NCI-H510A (cell line): ENCODE measurements at places on chromosomes 4 and X.

DNA sequence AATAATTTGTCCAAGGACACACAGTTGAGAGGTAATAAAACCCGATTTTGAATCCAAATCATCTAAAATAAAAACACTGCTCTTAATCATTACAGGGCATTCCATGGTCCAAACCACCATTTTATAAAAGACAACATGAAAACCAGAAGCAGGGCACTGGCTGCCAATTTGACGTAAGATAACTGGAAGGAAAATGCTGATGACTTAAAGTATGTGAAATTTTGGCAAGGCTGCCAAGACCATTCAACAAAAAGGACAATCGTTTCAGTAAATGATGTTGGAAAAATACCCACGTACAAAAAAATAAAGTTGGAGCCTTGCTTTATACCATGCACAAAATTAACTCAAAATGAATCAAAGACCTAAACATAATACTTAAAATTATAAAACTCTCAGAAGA, 344.4 kb downstream of the RAPGEF2 start:
- no peak for DNase-seq

- DNase-seq = no peak
Observed at GRCh38 chr4:62495032-62495431, 1294.9 kb downstream of the ADGRL3 start.

DNA sequence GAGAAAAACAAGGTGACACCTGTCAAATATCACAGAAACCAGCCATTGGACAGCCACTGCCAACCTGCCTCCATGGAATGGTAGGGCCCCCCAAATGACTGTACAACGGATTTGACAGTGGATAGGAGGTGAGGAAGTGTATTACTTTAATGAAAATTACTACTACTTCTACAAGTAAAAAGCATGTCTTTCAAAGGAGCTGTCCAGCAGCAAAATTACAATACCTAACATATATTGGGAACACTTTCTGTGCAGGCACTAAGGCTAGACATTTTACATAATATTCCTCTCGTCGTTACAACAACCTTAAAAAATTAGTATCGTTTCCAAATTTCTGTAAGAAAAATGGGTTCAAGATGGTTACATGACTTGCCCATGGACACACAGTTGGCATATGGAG, 14.9 kb downstream of the PPP3CA start:
- no peak for DNase-seq

DNA sequence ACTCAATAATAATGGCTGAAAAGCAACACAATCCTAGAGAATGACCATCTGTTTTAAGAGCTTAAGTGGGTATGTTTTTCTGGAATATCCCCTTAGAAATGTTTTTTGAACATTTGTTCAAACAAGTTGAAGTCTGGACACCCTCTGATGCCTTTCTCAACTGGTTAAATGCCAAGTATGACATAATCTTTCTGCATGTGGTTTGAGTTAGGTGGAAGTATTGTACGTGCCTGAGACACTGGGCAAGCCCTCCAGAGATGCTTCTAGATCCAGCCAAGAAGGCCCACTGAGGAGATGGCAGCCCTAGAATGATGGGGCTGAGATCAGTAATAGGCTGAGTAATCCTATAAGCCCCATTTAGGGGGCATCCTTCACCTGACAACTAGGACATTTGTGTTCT, 493.1 kb downstream of the MAGEE1 start:
- no peak for DNase-seq

DNA sequence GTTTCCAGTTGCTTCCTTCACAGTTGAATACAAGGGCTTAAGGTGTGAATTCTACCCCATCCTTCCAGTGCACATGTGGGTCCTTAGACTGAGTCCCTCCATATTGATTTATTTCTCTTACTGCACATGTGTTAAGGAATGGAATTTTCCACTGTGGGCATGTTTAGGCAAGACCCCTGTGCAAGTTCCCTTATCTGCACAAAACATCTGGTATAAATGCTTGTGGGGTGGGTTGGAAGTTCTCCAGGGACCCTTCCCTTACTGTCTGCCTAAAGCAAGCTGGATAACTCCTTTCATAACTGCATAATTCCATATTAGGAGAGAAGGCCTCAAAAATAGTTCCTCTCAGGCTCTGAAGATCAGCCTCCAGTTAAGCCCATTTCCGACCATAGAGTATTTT, 570.9 kb downstream of the ADGRL3 start:
- DNase-seq = no peak

GRCh38 chrX:42585842-42586621, 191.9 kb downstream of the PPP1R2C start:
- no peak for DNase-seq

GRCh38 chr4:172517391-172517790, 651.2 kb upstream of the GALNT7 start:
- no peak for DNase-seq

GRCh38 chrX:39453889-39454621, 643.7 kb downstream of the BCOR start:
- no peak for DNase-seq

DNA sequence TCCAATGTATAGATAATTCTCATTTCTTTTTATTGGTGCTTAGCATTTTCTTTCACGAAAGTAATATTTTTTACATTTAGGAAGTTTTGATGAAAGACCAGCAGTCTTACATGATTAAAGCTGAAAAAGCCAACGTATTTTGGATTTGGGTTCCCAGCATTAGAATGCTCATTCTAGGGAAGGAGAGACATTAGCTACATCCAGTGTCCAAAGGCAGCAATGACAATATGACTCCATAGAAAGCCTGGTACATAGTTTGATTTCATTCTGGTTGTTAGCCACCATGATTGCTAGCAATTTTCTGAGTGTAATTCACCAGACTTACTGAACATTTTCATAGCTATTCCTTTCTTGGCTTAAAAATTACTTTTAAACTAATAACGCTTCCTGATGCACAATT, 1397.5 kb downstream of the PCDH7 start:
- no peak for DNase-seq

GRCh38 chr4:149912000-149912399, 96.4 kb upstream of the IQCM start:
- DNase-seq = no peak
